ENCODE measurements at places on chromosomes 4 and X.

GRCh38 chrX:44062840-44063239, 89.7 kb upstream of the NDP start:
- DNase-seq = no peak

DNA sequence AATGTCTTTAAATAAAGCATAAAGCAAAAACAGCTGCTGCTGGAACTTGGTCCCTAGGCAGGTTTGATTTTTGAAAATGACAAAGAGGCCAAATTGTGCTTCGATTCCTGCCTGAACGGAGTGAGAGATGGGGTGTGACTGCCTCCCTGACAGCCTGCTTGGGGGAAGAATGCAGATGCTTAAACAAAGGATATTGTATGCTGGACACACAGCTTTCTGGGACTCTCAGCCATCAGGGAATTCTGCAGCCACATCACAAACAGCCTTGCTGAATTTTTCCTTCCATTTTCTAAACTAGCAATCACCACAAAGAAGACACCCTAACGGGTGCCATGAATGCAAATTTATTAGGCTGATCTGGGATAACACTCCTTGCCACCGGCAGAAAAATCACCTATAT, 83.9 kb upstream of the CPEB2 start:
- DNase-seq = no peak

DNA sequence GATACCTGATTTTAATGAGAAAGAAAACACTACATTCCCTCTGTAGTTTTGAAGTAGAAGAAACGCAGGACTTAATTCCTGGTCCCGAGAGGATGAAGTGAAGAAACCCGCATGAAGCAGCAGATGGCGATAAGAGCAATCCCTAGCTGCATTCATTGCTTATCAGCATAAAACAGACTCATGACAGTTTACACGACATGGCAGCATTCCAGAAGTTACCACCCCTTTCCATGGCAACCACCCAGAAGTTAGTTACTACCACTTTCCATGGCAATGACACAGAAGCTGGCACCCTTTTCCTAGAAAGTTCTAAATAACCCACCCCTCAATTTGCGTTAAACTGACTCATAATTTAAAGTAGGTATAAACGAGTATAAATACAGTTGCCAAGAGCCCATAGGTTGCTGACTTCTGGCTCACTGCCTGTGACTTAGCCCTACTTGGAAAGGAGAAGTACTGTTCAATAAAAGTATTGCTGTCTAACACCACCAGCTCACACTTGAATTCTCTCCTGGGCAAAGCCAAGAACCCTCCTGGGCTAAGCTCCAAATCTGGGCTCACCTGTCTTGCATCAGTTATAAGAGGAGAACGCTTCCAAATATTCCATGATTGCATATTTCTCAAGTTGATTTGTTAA, 5.5 kb upstream of the XAGE2 start:
- no peak for DNase-seq

- no peak for DNase-seq
Measured at GRCh38 chr4:112861691-112862674, 187.5 kb upstream of the ANK2 start.

DNA sequence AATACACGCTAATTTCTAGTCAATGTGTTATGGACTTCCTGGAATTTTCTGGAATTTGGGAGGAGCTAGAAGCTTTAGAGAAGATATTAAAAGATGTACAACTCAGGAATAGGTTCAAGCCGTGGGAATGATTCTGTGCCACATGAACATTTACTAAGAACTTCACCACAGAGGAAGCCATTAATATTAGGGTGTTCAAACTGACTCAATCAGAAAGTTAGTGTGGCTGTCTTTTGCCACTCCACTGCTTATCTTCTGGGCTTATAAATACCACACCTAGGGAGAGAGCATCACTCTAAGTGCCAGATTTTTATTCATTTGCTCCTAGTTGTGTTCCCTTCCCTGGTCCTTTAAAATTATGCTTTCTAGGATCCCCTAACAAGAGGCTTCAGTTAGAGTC, 409.8 kb downstream of the KCTD8 start:
- no peak for DNase-seq

DNA sequence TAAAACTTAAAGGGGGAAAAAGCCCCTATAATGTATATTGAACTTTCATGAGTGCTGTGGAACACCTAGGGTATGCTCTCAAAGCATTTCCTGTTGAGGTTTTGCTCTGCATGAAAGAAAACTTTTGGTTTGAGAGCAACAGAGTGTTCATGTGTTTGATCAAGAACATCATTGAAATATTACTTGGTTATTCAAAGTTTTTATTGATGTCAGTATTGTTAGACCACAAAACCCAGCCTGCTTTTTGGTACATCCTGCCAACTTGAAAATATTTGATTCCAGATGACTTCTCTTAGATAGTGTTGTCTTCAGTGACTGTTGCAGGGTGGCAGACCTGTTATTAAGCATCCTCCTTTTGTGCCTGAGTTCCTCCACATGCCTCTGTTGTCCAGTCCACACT, 68.0 kb downstream of the N4BP2 start:
- no peak for DNase-seq

GRCh38 chr4:38266616-38267015, 306.4 kb downstream of the PTTG2 start:
- DNase-seq = no peak

GRCh38 chr4:136306361-136306760, 1225.9 kb downstream of the PCDH18 start:
- no peak for DNase-seq

DNA sequence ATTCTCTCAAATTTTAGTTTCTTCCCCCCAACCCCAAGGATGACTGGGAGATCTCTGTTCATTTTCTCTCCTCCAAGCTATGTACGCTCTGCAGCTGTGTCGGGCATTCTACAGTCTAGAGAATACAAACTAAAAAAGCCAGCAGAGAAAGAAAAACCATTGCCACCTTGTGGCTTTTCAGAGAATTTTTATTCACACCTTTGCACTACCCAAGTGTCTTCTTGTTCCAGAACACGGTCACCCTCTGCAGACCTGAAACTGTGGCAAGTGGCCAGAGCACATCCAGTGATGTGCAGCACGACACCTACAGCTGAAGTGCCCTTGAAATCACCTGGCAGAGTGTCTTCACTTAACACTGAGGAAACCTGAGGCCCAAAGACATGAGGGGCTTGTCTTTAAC, 68.6 kb downstream of the CHST7 start:
- DNase-seq = no peak

DNA sequence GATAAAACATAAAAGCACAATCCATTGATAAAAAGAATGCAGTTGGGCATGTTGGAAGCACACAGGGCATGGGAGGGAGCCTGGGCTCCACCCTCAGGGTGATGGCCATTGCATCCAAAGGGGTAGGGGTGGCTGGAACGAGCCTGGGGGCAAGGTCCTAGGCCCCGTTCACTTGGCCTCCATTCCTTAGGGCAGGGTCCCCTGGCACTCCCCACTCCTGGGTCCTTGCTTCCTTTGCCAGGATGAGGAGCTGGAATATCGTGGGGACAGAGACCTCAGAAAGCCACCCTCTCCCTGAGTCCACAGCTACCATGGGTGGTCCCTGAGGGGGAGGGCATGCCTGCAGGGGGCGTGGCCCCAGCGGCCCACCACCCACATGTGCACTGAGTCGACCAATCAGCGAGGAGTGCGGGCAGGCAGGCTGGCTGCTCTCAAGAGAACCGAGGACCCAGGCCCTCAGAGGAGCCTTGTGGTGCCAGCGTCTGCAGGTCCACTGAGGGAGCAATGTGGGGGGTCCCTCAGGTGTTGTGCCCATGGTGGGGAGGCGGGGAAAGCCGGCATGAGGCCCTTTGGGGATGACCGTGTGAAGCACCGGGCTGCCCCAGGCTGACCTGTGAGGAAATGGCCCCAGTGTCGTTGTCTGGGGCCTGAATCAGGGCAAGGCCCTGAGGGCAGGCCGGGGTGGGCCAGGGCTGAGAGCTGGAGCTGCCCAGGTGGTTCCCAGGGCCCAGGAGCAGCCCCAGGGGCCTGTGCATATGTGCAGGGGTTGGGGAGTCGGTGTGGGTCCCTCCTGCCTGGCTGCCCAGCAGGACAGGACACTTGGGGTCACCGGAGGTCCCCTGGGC, 78.6 kb upstream of the AMELX start:
- no peak for DNase-seq

DNA sequence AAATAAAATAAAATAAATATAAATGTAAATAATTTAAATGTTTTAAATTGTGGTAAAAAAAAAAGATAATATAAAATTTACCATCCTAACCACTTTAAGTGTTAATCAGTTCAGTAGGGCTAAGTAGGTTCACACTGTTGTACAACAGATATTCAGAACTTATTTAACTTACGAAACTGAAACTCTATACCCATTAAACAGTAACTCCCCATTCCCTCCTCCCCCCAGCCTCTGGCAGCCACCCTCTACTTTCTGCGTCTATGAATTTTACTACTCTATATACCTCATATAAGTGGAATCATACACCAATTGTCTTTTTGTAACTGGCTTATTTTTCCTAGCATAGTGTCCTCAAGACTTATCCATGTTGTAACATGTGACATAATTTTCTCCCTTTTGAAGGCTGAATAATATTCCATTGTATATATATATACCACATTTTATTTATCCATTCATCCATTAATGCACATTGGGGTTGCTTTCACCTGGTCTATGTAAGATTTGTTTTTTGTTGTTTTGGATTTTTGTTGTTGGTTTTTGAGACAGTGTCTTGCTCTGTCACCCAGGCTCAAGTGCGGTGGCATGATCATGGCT, 32.5 kb upstream of the ELF2 start:
- no peak for DNase-seq

- DNase-seq = no peak
Measured at GRCh38 chr4:38020386-38020785, 60.2 kb downstream of the PTTG2 start.

GRCh38 chrX:148069759-148070503, 88.8 kb downstream of the FMR1NB start:
- DNase-seq = no peak

GRCh38 chr4:139167774-139168444, 9.1 kb downstream of the ELF2 start:
- DNase-seq = no peak

DNA sequence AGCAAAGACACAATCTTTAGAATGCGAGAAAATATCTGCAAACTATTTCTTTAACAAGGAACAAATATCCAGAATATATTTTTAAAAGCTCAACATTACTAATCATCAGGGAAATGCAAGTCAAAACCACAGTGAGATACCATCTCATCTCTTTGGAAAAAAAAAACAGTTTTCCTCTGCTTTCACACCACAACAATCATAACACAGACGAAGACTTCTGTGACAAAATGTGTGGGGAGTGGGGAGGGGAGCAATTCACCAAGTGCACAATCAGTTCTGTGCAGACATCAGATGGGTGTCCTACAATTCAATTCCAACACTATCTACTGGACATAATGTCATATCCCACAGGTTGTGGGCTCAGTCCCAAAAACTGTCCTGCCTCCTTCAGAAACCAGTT, 293.2 kb upstream of the SLC7A11 start:
- DNase-seq = no peak

DNA sequence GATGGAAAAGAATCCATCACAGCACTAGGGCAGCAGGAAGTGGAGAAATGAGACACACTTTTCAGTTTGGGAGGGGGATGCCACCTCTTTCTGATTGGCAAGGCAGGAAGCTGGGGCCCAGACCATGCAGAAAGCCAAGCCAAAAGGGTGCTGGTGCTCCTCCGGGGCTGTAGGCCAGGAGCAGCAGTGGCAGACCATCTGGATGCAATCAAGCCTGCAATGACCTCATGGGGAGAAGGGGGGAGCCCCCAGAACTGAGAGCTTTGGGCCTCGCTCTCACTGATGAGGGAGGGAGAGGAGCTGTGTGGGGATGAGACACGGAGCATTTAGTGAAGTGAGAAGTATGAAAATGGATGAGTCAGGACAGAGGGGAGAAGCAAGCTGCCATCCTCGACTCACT, 141.3 kb upstream of the NALF2 start:
- DNase-seq = no peak

GRCh38 chrX:19156186-19156585, 33.9 kb upstream of the ADGRG2 start:
- no peak for DNase-seq

DNA sequence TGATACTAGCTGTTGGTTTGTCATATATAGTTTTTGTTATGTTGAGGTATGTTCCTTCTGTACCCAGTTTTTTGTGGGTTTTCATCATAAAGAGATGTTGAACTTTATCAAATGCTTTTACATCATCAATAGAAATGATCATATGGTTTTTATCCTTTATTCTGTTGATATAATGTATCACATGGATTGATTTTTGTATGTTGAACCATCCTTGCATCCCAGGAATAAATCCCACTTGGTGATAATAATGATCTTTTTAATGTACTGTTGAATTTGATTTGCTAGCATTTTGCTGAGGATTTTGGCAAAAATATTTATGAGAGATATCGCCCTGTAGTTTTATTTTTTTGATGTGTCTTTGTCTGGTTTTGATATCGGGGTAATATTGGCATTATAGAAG, 22.5 kb upstream of the NAA11 start:
- no peak for DNase-seq

DNA sequence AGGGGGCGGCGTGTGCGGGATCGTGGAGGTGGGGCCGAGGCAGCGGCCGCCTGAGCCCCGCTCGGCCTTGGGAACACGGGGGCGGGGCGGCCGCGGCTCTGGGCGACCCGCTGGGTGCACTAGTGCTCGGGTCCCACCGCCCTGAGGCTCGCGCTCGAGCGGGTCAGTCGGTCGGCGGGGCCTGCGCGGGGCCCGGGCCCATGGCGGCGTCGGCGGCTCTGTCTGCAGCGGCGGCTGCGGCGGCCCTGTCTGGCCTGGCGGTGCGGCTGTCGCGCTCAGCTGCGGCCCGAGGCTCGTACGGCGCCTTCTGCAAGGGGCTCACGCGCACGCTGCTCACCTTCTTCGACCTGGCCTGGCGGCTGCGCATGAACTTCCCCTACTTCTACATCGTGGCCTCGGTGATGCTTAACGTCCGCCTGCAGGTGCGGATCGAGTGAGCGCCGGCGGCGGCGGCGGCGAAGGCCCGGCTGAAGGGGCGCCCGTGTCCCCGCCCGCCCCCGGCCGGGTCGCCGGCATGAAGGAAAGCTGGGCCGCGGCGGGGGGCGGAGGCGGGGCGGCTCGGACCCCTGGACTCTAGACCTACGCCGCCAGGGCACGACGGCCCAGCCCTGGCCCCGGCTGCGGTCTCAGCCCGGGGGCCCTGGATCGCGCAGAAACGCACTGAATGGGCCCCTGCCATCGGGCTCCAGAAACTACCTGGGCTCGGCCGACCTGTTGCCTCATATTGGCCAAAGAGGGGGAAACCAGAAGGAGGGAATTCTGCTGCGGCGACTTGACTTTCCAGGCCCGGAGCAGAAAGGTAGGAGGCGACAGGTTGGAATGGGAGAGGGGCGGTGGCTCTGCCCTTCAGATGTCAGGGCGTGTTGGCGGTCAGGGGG, at the start of gene SMIM10L2A:
TSS of gene SMIM10L2A (plus strand) at position 13 of the 878 bp plus-strand sequence. CDS start at position 201, 188 bp downstream.
- no peak for DNase-seq

Measured in activated T-helper 9 cell treated with anti-CD3 and anti-CD28 coated beads, Interleukin-2, amount 50 U/mL, for 16 hours (primary cell).